ENCODE measurements at places on chromosomes 3 and 15.

DNA sequence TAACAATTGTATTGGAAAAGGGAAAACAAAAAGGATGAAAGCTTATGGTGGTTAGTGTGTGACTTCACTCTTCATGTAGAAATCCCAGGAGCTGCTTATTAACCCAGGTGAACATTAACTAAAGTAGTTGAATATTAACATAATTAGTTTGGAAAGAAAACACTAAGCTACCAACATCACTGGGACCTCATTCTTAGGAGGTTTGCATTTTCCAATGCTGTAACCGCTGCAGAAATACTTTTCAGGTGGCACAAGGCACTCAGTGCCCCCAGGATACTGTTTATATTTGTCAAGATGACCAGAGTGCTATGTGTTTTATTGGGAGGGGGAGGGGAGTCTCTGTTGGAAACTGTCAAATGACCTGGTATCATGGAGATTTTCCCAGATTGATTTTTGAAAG is 25.9 kb upstream of the VILL start:
- DNase-seq, result no peak
- no peak overlapping the region for H3K4me3 ChIP-seq
- no peaks in the 10 kb centered on the region for H3K4me1 ChIP-seq
- H3K27ac ChIP-seq, result no peak overlapping the region
- no peaks in the 10 kb centered on the region for H3K27me3 ChIP-seq

GRCh38 chr3:94985778-94986177 is 922.9 kb downstream of the NSUN3 start:
- no peaks in the 10 kb centered on the region for H3K4me1 ChIP-seq
- H3K4me3 ChIP-seq, result no peak overlapping the region
- no peak overlapping the region for H3K27ac ChIP-seq
- H3K36me3 ChIP-seq, result no peaks in the 10 kb centered on the region
- no peaks in the 10 kb centered on the region for H3K27me3 ChIP-seq

DNA sequence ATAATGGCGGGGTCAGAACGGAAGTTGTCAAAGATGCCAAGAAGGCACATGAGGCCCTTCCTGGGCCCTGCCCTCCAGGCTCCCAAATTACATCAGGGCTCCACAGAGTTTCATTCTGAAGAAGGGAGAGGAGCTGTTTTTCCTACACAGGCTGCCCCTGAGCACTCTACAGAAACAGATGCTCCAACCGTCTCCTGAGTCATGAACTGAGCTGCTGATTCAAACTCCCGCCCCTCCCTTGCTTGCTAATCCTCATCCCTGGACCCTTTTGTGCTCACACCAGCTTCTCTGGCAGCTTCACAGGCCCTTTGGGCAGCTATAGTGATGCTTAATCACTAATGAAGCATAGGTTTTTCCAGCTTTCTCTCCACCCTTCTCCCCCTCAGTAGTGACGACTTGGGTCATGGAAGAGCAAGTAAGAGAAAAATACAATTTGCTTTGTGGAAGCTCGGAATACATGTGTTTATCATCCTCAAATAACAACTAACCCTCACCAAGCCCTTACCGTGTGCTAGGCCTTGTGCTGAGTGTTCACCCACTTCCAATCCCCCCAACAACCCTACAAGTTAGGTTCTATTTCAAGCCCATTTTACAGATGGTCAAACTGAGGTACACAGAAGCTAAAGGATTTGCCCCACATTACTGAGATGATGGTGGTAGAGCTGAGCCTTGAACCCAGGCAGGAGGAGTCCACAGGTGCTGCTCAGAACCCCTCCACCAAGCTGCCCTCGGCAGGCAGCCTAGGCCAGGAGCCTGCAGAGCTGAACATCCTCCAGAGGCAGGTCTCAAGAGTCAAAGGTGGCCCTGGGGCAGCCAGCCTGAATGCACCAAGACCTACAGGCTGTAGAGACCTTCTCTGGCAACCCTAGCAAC is 21.9 kb downstream of the MEGF11 start:
- no peaks in the 10 kb centered on the region for H3K36me3 ChIP-seq
- no peak overlapping the region for H3K27ac ChIP-seq
- no peaks in the 10 kb centered on the region for H3K4me1 ChIP-seq

- H3K27me3 ChIP-seq, result no peaks in the 10 kb centered on the region
- no peak for DNase-seq
- H3K36me3 ChIP-seq, result no peaks in the 10 kb centered on the region
- no peak overlapping the region for H3K4me3 ChIP-seq
- H3K4me1 ChIP-seq, result no peaks in the 10 kb centered on the region
These were observed 483.2 kb upstream of the TBL1XR1 start for GRCh38 chr3:177680472-177680821.

DNA sequence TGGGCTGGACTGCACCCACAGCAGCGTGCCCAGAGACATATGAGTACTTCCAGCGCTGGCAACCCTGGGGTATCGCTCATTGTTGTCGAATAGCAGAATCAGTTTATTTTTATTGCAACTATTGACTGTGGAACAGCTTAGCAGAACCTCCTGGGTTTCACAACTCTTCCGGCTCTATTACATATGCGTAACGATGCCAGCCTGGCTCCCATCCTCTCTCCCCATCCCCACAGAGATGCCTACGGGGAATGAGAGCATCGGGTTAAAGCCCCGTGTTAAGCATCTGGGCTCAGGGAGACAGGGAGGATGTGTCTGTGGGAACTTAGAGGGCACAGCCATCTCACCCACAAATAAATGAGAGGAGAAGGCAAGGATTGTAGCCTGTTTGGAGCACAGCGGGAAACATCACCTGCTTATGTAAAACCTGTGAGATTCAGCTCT is 76.6 kb upstream of the DLG1 start:
- no peak overlapping the region for H3K4me3 ChIP-seq
- no peak for DNase-seq
- H3K27ac ChIP-seq, result no peak overlapping the region
- no peaks in the 10 kb centered on the region for H3K4me1 ChIP-seq
- H3K27me3 ChIP-seq, result no peaks in the 10 kb centered on the region

DNA sequence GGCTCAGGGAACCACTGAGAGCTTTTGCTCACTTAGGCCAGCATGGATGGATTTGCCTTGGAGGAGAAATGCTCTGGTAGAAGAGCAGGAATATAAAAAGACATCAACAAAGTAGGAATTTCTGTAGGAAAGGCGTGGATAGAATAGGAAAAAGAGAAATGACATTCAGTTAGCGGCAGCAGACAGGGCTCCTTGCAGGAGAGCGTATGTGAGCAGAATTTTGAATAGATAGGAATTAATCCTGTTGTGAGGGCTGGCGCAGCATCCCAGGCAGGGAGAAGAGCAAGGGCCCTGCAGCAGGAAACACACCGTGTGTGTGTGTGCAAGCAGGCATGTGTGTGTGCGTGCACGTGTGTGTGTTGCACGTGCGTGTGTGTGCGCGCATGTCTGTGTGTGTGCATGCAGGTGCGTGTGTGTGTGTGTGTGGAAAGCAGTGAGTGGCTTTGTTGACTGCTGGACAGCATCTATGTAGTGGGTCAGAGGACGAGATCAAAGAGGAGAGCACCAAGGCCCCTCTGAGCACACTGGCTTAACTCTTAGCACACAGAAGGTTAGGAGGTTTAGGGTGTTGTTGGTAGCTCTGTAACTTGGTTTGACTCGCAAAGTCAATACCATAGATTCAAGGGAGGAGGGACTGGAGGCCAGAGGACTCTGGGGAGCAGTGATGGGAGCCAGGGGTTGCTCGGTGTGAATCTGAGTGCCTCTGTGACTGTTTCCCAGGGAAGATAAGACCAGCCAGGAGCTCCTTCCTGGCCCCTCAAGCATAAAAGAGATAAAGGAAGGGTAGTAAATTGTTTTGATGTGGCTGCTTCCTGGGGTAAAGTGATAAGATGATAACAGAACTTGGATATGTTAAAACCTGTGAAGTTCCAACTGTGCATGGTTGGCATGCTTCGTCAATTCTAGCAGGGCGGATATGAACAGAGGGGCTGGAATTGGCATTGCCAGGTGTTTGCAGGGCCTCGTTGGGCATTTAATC is 639.5 kb downstream of the NR2F2 start:
- no peak for DNase-seq
- no peaks in the 10 kb centered on the region for H3K27me3 ChIP-seq
- no peak overlapping the region for H3K27ac ChIP-seq
- no peaks in the 10 kb centered on the region for H3K36me3 ChIP-seq
- no peak overlapping the region for H3K4me3 ChIP-seq

DNA sequence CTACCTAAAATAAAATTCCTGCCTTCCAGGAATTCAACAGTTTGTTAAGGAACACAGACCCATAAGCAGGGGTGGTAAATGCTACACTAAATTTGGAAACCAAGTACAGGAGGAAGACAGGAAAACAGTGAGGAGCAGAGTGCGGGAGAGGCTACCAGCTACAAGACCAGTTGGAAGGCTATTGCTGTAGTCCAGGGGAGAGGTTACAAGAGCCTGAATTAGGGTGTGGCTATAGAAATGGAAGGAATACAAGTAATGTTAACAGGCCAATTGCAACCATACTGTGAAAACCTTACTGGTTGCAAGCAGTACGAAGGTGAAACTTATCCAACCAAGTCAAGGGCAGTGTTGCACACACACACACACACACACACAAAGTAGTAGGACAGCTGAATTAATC is 880 bp upstream of the ARMC8 start:
- peaks cover 1% of the 10 kb centered on the region for H3K27me3 ChIP-seq
- H3K4me1 ChIP-seq, result no peaks in the 10 kb centered on the region
- H3K4me3 ChIP-seq, result no peak overlapping the region
- H3K36me3 ChIP-seq, result no peaks in the 10 kb centered on the region

GRCh38 chr15:98729446-98730042 is 81.2 kb downstream of the IGF1R start:
- no peaks in the 10 kb centered on the region for H3K4me1 ChIP-seq
- no peaks in the 10 kb centered on the region for H3K36me3 ChIP-seq
- H3K27ac ChIP-seq, result no peak overlapping the region
- no peaks in the 10 kb centered on the region for H3K27me3 ChIP-seq
- no peak overlapping the region for H3K4me3 ChIP-seq

DNA sequence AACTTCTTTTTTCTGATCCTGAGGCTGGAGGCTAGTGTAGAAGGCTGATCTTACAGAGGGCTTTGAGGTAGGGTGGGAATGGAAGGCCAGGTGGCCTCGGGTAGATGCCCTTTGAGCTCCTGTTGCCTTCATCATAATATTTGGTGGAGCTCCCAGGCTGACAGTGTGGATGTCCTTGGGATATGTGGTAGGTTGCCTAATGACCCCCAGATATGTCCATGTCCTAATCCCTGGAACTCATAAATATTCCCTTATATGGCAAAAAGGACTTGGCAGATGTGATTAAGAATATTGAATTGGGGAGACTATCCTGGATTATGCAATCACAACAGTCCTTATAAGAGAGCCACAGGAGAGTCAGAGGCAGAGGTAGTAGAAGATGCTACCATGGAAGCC is 5.5 kb downstream of the ADAMTSL3 start:
- H3K4me1 ChIP-seq, result no peaks in the 10 kb centered on the region
- H3K4me3 ChIP-seq, result no peak overlapping the region
- H3K27ac ChIP-seq, result no peak overlapping the region
- peaks cover 7% of the 10 kb centered on the region for H3K27me3 ChIP-seq
- H3K36me3 ChIP-seq, result no peaks in the 10 kb centered on the region
- no peak for DNase-seq

DNA sequence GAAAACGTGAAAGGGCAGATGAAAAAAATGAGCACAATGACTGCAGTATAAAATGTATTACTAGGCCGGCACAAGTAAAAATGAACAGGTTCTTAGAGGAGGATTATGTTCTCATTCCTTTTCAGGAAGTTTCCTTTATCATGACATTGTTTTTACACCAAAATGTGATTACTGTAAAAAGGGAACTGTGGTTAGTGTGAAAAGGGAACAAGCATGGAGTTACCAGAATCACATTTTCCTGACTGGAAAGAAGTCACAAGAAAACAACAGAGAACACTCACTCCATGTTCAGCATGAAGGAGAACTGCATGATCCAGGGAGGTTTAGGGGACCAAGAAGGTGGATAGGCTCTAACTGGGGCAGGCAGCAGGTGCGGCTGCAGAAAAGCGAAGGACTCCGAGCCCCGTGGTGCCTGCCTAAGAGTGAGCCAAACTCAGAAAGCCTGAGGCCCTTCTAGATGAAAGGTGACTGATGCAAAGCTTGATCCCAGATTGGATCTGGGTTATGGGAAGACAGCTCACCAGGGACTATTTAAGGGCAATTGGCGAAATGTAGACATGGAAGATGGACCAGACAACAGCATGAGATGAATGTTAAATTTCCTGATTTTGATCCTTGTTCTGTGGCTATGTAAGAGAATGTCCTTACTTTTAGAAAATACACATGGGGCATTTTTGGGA is 77.3 kb downstream of the CCR1 start:
- no peak overlapping the region for H3K4me3 ChIP-seq
- H3K27me3 ChIP-seq, result no peaks in the 10 kb centered on the region
- no peak for DNase-seq
- H3K4me1 ChIP-seq, result no peaks in the 10 kb centered on the region
- H3K27ac ChIP-seq, result no peak overlapping the region
- H3K36me3 ChIP-seq, result no peaks in the 10 kb centered on the region

- H3K4me1 ChIP-seq, result peaks cover 32% of the 10 kb centered on the region
- H3K36me3 ChIP-seq, result no peaks in the 10 kb centered on the region
- H3K4me3 ChIP-seq, result peak overlapping the region; percentile 40
- H3K27ac ChIP-seq, result peak overlapping the region; percentile 72
- peak; percentile 66 for DNase-seq
These were observed 19.1 kb upstream of the AKAP13 start for GRCh38 chr15:85361323-85361722.

DNA sequence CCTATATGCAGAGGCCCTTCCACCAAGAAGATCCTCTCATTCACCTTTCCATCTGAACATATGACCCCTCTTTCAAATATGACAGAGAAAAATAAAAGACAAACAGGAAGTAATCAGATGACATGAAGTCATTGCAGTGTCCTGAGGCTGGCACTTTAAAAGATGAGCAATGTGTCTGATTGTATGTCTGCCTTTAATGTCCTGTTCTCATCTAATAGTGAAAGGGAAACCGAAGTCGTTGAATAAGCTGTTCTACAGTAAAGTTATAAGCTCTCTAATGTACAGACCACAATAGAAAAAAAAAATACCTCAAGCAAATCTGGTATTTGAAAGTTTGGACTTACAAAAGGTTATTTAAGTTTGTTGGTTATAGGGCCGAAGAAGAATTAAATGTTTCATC is 243.0 kb downstream of the CLSTN2 start:
- H3K27ac ChIP-seq, result no peak overlapping the region
- no peak for DNase-seq
- H3K36me3 ChIP-seq, result no peaks in the 10 kb centered on the region
- H3K4me1 ChIP-seq, result no peaks in the 10 kb centered on the region

DNA sequence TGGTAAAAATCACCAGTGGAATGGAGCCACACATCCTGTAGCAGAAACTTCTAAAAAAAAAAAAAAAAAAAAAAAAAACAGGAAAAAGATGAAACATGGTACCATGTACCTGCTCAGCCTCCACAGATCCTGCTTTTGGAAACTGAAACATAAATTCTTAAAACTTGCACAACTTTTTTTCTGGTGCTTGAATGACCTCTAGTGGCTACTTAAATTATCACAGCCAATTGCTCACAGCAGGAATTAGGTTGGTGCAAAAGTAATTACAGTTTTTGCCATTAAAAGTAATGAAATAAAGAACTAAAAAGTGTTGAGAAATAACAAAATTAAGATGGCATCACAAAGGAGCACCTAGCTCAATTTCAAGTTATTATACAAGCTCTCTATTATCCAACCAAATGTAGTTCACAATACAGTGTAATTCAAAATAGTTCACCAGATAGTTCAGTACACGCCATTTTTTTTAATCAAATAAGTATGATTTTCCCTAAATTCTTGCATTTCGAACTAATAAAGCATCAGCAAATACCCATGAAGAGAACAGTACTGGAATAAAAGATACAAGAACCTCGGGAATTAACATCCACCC is 80.6 kb downstream of the ULK4 start:
- no peak for DNase-seq
- no peaks in the 10 kb centered on the region for H3K4me1 ChIP-seq
- no peak overlapping the region for H3K4me3 ChIP-seq
- H3K27me3 ChIP-seq, result no peaks in the 10 kb centered on the region
- H3K36me3 ChIP-seq, result no peaks in the 10 kb centered on the region

GRCh38 chr3:193702967-193703366 is 110.0 kb downstream of the OPA1 start:
- H3K4me1 ChIP-seq, result peaks cover 13% of the 10 kb centered on the region
- no peak overlapping the region for H3K4me3 ChIP-seq
- no peak for DNase-seq
- H3K27ac ChIP-seq, result no peak overlapping the region
